CD4-positive, alpha-beta T cell treated with Interferon alpha-2 for 1 hour (primary cell): ENCODE measurements at places on chromosomes 2 and 18.

- DNase-seq, result no peak
These were observed 3.5 kb downstream of the CAPN10 start for GRCh38 chr2:240589850-240590525.

- DNase-seq, result no peak
These were observed 237.2 kb downstream of the PRKCE start for GRCh38 chr2:45888641-45889040.

GRCh38 chr2:148300544-148300943, 279.7 kb downstream of the MBD5 start:
- no peak for DNase-seq

DNA sequence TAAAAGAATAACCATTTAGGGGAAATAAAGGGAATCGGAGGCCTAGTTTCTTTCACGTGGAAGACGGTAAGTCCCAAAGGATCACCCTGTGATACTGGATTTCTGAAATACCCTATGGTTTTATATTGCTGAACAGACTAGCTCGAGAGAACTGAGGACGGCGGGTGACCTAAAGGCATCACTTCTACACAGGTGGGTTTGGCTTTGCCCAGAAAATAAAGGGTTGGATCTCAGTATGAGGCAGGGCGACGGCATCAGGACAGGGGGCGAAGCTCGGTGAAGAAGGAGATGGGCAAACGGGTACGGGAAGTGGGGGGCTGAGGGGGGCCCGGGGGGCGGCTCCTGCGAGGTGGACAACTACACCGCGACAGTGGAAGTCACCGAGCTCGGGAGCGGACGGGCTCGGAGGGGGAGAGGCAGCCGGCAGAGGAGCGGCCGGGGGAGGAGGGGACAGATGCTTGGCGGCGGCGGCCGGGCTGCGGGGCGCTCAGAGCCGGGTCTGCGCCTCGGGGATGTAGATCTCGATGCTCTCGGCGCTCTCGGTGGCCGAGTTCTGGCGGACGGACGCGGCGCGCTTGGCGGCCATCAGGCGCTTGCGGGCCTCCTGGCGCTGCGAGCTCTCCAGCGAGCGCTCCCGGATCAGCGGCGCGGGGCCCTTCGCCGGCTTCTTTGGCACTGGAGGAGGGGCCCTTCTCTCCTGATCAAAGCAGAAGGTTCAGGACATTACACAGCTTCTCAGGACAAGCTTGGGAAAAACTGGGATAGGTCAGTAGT, 48.9 kb downstream of the TGIF1 start:
- DNase-seq, result no peak

DNA sequence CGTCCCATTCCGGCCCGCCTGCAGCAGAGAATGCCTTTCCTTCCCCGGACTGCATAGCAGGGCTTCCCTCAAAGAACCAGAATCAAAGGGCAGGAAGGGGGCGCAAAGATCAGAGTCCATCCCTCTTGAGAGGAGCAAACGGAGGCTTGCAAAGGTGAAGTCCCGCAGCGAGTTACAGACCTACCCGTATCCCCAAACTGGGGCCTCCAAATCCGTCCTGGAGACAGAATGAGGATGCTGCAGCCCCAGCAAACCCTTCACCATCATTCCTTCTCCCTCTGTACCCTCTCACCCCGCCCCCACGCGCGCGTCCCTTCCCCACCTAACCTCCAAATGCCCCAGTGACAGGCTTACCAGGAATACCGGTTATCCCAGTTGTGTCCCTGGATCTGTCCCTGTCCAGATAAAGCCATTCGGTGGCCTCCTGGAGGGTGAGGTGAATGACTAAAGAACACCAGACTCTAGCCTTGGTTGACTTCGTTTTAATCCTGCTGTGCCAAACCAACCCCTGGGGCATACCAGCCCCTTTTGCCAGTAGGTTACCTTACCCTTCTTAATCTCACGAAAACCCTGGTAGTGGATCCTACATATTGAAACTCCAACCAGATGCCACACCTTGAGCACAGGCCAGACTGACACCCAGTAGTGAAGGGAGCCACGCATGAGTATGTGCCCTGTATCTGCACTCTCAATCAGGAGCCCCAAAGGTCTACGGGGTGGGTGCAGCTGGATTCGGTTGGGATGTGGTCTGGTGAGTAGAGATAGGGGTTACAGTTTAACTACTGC, 961 bp upstream of the SLC40A1 start:
- no peak for DNase-seq

GRCh38 chr18:74228312-74228711, 63.5 kb downstream of the CYB5A start:
- DNase-seq, result no peak
